ENCODE measurements at places on chromosomes 12 and 14.

GRCh38 chr12:132858718-132859266 is 28.6 kb downstream of the CHFR start:
- DNase-seq: no peak

DNA sequence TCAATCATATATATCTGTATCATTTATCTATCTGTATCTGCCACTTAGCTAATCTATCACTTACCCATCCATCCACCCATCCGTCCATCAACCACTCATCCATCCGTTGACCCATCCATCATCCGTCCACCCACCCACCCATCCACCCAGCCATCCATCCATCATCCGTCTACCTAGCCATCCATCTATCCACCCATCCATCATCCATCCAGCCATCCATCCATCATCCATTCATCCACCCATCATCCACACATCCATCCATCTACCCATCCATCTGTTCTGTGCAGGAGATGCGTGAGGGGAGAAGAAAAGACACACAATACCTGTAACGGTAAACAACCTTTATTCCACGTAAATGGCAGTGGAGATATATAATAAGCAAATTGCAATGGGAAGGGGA is 20.2 kb downstream of the NOC4L start:
- no peak for DNase-seq

- DNase-seq: no peak
Observed at GRCh38 chr12:19277711-19278110, 148.2 kb downstream of the PLEKHA5 start.

GRCh38 chr14:103316721-103317121 is 17.3 kb upstream of the EIF5 start:
- no peak for DNase-seq

DNA sequence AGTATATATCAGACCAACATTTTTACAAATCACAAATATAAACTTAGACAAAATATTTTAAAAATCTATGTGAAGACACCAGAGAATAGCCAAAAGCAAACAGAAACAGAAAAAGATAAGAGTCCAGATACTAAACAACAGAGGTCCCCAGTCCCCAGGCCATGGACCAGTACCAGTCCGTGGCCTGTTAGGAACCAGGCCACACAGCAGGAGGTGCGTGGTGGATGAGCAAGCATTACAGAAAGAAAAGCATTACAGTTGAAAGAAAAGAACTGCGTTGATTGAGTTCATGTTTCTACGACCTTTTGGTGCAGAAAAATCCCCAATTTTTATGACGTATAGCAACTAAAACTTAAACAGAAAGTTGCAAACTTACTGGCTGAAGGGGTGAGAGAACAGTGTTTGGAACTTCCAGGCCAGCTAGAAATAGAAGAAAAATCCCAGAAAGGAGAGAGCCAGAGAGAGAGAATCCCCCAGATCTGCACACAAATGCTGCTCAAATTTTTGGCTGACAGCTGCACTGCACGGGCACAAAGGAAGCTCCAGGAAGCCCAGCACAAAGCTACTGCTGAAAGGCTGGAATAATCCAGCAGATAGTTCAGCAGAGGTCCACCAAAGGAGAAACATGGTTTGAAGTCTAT is 159.6 kb upstream of the C14orf180 start:
- no peak for DNase-seq

GRCh38 chr12:11412731-11413130 is 17.4 kb upstream of the PRB2 start:
- DNase-seq: no peak

DNA sequence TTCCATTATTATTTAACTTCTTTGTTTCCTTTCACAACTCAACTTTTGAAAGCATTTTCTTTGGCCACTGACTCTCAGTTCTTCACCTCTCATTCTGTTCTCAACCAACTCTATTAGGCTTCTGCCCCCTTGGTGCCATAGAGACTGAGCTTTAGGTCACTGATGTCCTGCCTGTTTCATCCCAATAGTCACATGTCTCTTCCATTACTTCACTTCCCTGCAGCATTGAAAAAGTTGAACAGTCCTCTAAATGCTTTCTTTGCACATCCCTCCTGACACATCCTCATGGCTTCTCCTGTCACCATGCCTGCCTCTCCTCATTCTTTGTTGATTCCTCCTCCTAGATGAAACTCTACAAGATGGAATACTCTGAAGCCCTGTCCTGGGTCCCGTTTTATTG is 2.7 kb downstream of the CLEC12A start:
- DNase-seq: no peak

DNA sequence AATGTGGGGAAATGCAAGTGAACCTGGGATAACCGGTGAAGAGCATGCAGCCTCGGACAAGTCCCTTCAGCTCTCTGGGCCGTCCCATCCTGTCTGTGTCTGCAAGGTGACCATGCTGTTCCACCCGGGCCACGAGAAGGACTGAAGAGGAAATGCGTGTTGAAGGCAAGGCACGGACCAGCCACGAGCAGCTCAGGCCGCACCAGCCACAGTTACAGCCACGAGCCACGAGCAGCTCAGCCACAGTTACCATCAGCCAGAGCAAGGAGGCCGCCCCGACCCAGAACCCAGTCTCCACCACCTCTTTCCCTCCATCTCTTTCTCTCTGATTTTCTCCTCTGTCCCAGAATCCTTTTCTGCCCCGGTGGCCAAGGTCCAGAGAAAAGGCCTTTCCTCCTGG is 18.8 kb upstream of the GALNT9 start:
- DNase-seq: no peak

DNA sequence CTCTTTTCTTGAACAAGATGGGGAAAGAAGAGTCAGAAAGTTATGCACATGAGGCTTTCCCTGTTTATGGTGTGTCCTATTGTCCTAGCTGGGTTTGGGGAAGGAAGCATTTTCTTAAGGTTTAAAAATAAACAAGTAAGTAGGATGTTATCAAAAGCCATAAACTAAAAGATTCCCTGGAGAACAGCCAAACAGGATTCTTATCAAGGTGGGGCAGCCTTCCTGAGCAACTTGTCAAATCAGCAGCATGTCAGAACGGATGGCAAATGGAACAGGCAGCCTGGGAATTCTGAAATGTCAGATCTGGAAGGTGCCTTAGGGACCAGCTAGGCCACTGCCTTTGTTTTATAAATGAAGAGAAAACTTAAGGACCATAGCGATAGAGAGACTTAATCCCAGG is 152.2 kb upstream of the RGS6 start:
- DNase-seq: no peak

DNA sequence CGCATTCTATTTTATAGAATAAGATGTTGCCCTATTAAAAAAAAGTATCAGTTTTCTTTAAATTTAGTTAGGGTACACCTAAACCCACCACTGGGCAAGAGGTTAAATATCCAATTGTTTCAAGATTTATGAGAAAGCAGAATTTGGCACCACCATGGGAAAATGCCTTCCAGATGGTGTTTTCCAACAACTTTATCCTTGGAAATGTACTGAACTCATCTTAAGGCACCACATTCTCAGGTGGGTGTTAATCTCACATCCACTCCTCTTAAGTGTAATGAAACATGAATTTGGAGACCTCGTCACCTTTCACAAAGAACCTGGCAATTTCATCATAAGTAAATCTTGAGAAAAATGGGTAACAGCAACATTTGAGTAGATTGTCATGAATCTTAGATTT is 13.1 kb downstream of the CBX5 start:
- no peak for DNase-seq

- peak; percentile 47 for DNase-seq
Observed at GRCh38 chr14:51651388-51652167, at the start of gene FRMD6. TSS of gene FRMD6 (plus strand) at chr14:51651910. CDS start at chr14:51689837, 37,927 bp downstream.

GRCh38 chr12:15050659-15051058 is 77.8 kb downstream of the PDE6H start:
- no peak for DNase-seq

- no peak for DNase-seq
Observed at GRCh38 chr14:78836777-78837176, 666.6 kb downstream of the NRXN3 start.

- no peak for DNase-seq
Observed at GRCh38 chr12:116727261-116727660, 10.6 kb downstream of the SPRING1 start.

GRCh38 chr12:122874081-122874480 is 21.8 kb downstream of the VPS37B start:
- no peak for DNase-seq

- DNase-seq: no peak
Observed at GRCh38 chr12:64600164-64600561, 10.1 kb upstream of the RASSF3 start.

DNA sequence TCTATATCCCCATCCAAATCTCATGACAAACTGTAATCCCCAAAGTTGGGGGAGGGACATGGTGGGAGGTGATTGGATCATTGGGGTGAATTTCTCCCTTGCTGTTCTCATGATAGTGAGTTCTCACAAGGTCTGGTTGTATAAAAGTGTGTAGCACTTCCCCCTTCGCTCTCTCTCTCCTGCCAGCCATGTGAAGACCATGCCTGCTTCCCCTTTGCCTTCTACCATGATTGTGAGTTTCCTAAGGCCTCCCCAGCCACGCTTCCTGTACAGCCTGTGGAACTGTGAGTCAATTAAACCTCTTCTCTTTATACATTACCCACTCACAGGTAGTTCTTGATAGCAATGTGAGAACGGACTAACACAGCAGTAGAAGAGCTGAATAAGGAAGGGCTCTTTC is 62.6 kb upstream of the VASH1 start:
- no peak for DNase-seq

- no peak for DNase-seq
Observed at GRCh38 chr12:2776129-2776806, 18.5 kb upstream of the FKBP4 start.

- DNase-seq: no peak
Observed at GRCh38 chr14:85178864-85179263, 351.1 kb upstream of the FLRT2 start.

DNA sequence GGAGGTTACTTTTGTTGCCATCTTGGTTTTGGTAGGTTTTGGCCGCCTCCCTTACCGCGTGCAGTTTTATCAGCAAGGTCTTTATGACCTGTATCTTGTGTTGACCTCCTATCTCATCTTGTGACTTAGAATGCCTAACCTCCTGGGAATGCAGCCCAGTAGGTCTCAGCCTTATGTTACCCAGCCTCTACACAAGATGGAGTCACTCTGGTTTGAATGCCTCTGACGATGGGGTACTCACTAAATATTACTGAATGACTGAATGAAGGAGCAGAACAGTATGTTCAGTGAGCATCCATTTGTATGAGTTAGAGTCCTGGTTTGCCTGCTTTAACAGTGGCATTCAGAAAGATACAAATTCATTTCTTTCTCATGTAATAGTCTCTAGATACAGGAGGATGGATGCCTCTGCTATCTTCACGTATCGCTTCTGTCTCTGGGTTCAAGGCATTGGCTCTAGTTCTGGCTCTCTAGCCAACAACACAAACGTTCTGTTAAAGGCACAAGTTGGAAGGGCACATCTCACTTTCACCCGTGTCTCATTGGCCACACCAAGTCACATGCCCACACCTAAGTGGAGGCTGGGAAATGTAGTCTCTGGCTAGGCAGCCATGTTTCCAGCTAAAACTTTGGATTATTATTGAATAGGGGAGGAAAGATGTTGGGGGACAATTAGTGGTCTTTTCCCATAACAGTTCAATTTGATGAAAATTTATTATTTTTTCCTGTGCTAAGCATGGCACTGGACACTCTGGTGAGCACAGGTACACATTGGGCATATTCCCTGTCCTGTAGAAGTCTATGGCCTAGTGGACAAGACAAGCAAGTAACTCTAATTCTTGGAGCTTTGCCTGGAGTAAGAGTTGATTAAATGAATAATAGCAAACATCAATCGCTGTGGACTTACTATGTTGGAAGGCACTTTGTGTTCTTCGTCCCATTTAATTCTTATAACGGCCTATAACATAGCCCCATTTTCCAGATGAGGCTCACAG is 75.2 kb upstream of the RPH3A start:
- no peak for DNase-seq

DNA sequence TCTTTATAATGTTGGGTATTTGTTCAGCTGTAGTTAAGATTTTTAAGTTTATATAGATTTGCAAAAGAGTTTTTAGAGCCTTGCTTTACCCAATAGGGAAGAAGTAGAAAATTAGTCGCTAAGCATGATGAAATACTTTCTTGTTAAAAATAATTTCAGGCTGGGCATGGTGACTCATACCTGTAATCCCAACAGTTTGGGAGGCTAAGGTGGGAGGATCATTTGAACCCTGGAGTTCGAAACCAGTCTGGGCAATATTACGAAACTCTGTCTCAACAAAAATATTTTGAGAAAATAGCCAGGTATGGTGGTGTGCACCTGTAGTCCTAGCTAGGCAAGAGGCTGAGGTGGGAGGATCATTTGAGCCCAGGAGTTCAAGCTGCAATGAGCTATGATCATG is 18.7 kb upstream of the SCFD1 start:
- DNase-seq: no peak

GRCh38 chr12:108187831-108188230 is 58.7 kb downstream of the WSCD2 start:
- no peak for DNase-seq

DNA sequence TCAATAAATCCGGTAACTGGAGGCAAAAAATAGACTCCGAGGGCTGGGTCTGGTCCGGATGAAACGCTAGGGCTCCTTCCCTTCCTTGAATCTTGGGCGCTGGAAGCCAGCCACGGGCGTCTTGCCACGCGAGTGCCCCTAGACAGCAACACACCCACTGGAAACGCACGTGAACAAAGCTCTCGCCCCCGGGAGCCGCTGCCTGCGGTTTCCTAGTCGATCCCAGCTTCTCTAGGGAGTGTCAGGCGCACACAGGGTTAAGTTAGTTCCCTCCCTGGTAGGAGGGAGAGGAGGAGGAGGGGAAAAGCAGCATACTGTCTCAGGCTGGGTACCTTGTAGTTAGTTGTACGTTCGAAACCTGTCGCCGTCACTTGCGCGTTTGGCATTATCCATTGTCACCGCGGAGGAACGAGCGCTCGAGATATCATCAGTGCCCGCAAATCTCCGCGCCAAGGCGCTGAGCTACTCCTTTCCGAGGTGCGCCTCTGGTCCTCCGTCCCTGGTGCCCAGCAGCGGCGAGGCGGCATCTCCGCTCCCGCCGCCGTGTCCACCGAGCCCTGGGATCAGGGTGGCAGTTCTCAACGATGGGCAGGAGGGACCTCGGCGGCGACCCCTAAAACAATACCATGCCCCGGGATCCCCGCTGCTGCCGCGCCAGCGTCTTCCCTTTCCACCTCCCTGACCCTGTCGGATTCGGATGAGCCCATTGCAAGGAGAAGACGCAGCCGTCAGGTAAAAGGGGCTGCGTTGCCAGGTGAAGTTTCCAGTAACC is at the start of gene FLRT2:
Gene FLRT2 (plus strand): TSS at position 342 of the 772 bp plus-strand sequence. CDS start 91,371 bp downstream, outside the sequence.
- DNase-seq: no peak

GRCh38 chr12:98244136-98244535 is 271.3 kb upstream of the TMPO start:
- DNase-seq: no peak

- no peak for DNase-seq
Observed at GRCh38 chr12:3107954-3108353, 30.8 kb downstream of the TSPAN9 start.

GRCh38 chr12:117470804-117471203 is 109.4 kb upstream of the NOS1 start:
- DNase-seq: no peak

GRCh38 chr14:23326491-23327332 is 5.5 kb downstream of the PABPN1 start:
- DNase-seq: no peak

GRCh38 chr12:84408936-84409335 is 503.7 kb downstream of the SLC6A15 start:
- DNase-seq: no peak

Data from stimulated activated CD8-positive, alpha-beta memory T cell treated with anti-CD3 and anti-CD28 coated beads, Interleukin-15, amount 100 ng/mL, for 24 hours (primary cell).